Stimulated activated CD4-positive, alpha-beta T cell treated with anti-CD3 and anti-CD28 coated beads, Interleukin-15, amount 100 ng/mL, for 1 hour (primary cell): ENCODE measurements at places on chromosomes 5 and 9.

- no peak for DNase-seq
Measured at GRCh38 chr9:4141296-4141695, 158.6 kb downstream of the GLIS3 start.

GRCh38 chr5:58224661-58225060, 235.2 kb downstream of the PLK2 start:
- DNase-seq = no peak

DNA sequence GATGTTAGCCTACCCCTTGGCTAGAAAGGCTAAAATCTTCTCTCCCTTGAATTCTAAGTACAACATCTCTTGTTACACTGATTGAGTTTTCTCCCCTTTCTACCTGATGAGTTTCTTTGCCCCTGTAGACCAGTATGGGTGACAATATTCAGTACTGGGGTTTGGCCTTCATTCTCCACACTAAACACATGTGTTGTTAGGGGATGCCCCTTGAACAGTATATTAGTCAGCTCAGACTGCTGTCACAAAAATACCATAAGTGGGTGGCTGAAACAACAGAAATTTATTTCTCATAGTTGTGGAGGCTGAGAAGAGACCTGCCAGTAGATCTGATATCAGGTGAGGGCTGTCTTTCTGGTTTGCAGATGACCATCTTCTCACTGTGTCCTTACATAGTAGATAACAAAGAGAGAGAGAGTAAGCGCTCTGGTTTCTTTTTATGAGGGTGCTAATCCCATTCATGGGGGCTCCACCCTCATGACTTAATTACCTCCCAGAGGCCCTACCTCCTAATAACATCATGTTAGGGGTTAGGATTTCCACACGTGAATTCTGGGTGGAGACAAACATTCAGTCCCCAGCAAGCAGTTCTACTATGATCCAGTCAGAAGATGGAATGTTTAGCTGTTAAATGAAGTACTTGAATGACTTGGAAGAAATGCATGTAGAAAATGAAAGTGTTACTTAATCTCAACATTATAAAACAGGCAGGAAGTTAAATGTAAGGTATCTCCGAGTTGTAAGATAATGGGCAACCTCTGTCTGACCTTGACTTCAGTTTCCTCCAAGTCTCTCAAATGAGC, 17.5 kb downstream of the VLDLR start:
- no peak for DNase-seq

DNA sequence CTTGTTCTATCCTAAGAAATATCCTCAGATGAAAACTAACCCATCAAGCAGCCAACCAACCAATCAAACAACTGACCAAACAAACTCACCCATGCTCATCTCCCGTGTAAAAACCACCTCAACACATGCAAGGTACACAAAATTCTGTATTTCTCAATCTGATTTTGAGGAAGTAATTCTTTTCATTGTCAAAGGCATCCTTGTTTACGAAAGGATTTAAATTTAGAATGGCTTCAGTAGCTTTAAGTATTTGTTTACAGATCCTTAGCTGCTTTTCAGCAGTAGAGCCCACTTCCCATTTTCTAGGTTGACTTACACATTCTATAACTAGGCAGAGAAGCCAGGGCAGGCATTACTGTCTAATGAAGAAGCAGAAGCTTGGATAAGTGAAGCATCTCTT, 78.6 kb downstream of the NTRK2 start:
- DNase-seq = no peak

DNA sequence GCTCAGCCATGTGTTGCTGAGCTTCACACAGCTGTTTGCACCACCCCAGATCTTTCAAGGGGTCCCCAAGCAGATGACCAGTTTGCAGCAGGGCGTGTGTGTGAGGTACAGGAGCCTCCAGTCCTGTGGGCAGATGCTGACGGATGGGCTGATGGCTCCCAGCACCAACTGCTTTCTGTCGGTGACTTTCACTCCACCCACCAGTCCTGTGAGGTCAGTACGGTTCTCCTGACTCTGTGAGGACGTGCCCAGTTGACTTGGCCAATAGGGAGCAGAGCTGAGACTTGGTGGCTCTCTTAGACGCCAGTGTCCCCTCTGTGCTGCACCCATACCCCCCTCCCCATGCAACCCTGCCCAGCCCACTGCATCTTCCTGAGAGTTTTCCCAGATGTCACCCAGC, 19.7 kb downstream of the COL5A1 start:
- no peak for DNase-seq

GRCh38 chr5:137191179-137191578, 307.9 kb downstream of the SPOCK1 start:
- no peak for DNase-seq

DNA sequence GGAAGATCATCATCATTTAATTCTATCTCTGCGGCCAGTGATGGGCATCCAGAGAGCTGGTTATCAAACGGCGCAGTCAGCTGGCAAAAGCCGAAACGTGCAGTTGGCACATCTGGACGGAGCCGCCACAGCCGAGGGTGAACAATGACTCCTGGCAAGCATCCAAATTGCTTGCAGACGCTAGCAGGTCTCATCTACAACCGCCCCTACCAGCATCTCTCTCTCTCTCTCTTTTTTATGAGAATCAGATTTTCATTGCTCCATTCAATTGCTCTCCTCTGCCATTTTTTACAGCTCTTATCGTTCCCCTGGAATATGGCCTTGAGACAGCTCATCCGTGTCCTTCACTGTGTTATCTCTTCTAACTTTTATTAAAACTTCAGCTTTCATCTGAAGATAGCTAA, 165.2 kb downstream of the MAPKAP1 start:
- DNase-seq = no peak

DNA sequence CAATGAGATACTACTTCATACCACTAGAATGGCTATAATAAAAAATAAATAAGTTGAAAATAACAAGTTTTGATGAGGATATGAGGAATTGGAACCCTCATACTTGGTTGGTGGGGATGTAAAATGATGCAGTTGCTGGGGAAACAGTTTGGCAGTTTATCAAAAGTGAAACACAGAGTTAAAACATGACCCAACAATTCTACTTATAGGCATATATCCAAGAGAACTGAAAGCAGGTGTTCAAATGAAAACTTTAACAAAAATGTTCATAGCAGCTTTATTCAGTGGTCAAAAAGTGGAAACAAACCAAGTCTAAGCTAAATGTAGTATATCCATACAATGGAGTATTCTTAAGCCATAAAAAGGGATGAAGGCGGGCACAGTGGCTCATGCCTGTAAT, 13.1 kb upstream of the LHFPL2 start:
- DNase-seq = no peak
